ENCODE measurements at places on chromosomes 2 and 18. TPM values are rescaled to one million over a fixed set of nuclear protein-coding genes. Genes with fewer than 3 reads are reported as not detected.

GRCh38 chr2:14942987-14943386 lies 310.5 kb downstream of the LRATD1 start:
- H3K4me3 ChIP-seq = no peak overlapping the region
- peak; percentile 8 for DNase-seq
- no peak overlapping the region for H3K27ac ChIP-seq
- H3K36me3 ChIP-seq = no peaks in the 10 kb centered on the region

- H3K4me1 ChIP-seq = no peaks in the 10 kb centered on the region
- H3K27me3 ChIP-seq = no peaks in the 10 kb centered on the region
- H3K4me3 ChIP-seq = no peak overlapping the region
- no peaks in the 10 kb centered on the region for H3K36me3 ChIP-seq
- DNase-seq = no peak
- H3K27ac ChIP-seq = no peak overlapping the region
Measured at GRCh38 chr2:189648846-189649509, 12.3 kb upstream of the ASNSD1 start.

DNA sequence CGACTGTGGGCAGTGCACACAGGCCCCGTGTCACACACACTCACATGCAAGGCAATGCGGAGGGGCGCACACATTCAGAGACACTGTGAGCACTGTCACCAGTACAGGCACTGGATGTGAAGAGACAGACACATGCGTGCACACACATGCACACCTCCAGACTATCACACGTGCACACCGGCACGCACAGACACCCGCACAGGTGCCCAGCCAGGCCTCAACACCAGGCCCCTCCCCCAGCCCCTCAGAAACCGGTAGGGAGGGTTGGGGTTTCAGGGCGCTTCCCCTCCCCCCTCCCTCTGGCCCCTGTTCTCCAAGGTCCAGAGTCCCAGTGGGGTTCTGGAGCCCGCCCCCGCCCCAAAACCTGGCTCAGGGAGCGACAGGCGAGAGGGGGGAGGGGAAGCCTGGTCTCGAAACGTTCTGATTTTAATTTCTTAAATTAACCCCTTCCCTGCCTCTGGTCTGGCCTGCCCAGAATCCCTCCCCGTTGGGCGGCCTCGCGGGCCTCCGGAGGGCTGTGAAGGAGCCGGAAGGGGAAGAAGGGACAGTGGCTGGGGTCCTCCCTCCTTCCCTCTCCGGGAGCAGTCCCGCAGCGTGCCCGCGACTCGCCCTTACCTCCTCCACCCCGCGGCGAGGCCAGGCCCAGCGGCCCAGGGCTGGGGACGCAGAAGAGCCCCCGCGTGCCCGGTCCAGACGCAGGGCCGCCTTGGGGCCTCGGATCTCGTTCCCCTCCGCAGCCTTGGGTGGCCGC lies 558 bp downstream of the FBXO41 start:
- H3K27ac ChIP-seq = no peak overlapping the region
- DNase-seq = no peak
- no peaks in the 10 kb centered on the region for H3K27me3 ChIP-seq

DNA sequence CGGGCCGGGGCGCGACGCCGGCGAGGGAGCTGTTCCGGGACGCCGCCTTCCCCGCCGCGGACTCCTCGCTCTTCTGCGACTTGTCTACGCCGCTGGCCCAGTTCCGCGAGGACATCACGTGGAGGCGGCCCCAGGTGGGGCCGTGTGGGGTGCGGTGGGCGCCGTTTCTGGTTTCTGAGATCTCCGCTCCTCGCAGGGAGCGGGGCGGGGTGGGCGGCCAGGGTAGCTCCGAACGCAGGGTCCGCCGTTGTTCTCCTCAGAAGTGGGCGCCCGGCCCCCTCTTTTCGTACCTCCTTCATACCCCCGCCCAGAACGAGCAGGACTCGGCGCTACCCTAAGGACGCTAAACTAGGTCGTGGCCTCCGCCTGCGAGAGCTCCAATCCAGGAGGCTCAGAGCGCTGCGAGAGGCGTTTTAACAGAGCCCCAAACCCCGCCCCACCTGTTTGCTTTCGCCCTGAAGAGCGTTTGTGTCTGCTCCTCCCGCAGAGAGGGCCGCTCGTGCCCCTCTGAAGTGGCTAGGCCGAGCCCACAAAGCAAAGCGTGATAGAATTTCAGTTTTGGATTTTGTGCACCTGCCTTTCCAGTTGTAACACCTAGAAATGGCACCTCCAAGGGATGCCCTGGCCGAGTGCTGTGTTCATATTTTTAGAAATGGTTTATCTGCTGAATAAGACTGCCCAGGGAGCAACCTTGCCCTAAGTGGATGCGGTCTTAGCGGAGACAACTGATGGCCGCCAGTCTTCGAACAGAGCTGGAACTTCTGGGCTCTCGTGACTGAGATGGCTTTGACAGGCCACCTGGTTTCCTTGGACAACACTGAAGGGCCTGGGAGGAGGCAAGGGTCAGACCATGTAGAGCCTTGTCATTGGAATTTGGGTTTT lies 626 bp downstream of the CAPN10 start:
- H3K27ac ChIP-seq = peak overlapping the region; percentile 92
- no peak for DNase-seq
- H3K27me3 ChIP-seq = no peaks in the 10 kb centered on the region
- H3K4me1 ChIP-seq = peaks cover 58% of the 10 kb centered on the region
- peaks cover 9% of the 10 kb centered on the region for H3K36me3 ChIP-seq

DNA sequence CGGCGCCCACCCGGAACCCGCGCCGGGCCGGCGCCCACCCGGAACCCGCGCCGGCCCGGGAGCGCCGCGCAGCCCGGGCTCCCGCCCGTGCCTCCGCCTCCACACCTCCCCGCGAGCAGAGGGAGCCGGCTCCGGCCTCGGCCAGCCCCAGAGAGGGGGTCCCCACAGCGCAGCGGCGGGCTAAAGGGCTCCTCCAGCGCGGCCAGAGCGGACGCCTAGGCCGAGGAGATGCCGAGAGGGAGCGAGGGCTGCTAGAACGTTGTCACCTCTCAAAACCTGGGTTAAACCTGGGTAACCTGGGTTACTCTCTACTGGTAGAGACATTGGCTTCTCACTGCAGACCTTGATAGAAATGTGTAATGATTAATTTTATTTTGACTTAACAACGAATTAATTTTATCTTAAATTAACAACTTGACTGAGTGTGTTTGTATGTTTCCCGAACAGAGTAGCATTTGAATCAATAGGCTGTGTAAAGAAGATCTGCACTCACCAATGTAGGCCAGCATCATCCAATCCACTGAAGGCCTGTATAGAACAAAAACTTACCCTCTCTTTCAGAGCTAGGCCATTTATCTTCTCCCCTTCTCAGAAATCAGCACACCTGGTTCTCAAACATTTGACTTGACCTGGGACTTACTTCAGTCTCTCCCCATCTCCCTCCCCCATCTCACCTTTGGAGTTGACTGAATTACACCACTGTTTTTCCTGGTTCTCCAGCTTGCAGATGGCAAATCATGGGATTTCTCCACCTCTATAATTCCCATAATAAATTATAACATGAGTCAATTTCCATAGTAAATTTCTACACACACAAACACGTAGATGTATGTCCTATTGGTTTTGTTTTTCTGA lies 242.7 kb downstream of the ASXL3 start:
- no peaks in the 10 kb centered on the region for H3K4me1 ChIP-seq
- H3K36me3 ChIP-seq = no peaks in the 10 kb centered on the region
- peak overlapping the region; percentile 36 for H3K4me3 ChIP-seq
- DNase-seq = no peak

DNA sequence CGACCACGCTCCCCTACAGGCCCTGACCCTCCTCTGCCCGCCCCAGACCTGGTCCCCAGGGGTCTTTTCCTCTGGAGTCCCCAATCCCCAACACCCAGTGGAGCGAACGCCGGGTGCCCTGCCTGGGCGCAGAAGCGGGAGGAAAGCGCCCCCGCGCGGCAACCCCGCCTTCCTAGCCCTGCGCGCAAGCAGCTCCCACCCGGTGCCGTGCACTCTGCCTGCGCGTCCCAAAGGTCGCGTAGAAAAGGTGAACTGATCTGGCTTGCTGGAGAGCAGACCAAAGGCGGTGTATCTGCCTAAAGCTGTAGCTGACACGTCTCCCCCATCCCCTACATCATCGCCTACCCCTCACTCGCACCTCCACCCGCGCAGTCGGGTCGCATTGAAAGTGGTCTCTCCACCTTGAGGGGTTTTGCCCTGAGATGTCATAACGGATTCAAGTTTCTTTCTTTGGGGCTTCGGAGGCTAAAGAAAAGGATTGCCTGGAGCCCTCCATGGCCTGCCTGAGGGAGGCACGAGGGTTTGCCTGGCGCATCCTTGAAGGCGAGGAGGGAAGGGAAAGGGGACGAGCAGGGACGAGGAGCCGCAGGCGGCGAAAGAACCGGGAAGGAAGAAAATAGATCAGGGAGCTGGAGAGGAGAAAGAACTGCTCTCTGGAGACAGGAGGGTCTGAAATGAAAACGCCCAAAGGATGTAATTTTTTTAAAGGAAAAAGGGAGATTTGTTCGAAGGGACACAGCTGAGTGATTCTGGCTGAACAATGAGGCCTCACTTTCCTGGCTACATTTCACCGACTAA lies 5.8 kb downstream of the GAD1 start:
- no peak overlapping the region for H3K27ac ChIP-seq
- H3K36me3 ChIP-seq = no peaks in the 10 kb centered on the region
- peak overlapping the region; percentile 42 for H3K4me3 ChIP-seq
- peaks cover 60% of the 10 kb centered on the region for H3K4me1 ChIP-seq

- DNase-seq = peak; percentile 50
- H3K27ac ChIP-seq = peak overlapping the region; percentile 75
- H3K4me1 ChIP-seq = no peaks in the 10 kb centered on the region
- no peak overlapping the region for H3K4me3 ChIP-seq
- H3K27me3 ChIP-seq = no peaks in the 10 kb centered on the region
Measured at GRCh38 chr18:23964282-23965238, 50.0 kb upstream of the TTC39C start.

DNA sequence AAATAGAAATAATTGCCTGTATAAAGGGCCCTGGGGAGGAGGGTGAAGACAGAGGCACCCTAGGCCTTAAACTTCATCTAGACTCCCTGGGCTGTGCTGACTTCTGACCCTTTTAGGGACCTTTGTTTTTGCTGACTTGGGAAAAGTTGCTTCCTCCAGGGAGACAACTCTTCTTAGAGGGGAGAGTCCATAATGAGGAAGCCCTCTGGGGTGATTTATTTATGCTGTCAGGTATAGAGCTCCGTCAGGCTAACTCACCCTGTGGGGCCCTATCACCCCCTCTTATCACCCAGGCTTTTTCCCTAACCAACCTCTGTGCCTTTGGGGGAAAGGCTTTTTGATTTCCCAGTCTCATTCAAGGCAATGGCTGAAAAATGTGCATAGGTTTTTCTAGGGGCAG lies 8.1 kb downstream of the ONECUT2 start:
- H3K4me1 ChIP-seq = peaks cover 35% of the 10 kb centered on the region
- DNase-seq = peak; percentile 78
- peaks cover 100% of the 10 kb centered on the region for H3K27me3 ChIP-seq
- no peak overlapping the region for H3K4me3 ChIP-seq
- H3K27ac ChIP-seq = no peak overlapping the region

GRCh38 chr18:30328839-30329238 lies 713.7 kb downstream of the DSC3 start:
- DNase-seq = no peak
- H3K27me3 ChIP-seq = no peaks in the 10 kb centered on the region
- H3K36me3 ChIP-seq = no peaks in the 10 kb centered on the region

GRCh38 chr2:31038385-31038784 lies 99.9 kb downstream of the GALNT14 start:
- no peaks in the 10 kb centered on the region for H3K36me3 ChIP-seq
- no peak overlapping the region for H3K27ac ChIP-seq
- H3K4me1 ChIP-seq = no peaks in the 10 kb centered on the region
- no peak for DNase-seq
- H3K4me3 ChIP-seq = no peak overlapping the region
- H3K27me3 ChIP-seq = no peaks in the 10 kb centered on the region

DNA sequence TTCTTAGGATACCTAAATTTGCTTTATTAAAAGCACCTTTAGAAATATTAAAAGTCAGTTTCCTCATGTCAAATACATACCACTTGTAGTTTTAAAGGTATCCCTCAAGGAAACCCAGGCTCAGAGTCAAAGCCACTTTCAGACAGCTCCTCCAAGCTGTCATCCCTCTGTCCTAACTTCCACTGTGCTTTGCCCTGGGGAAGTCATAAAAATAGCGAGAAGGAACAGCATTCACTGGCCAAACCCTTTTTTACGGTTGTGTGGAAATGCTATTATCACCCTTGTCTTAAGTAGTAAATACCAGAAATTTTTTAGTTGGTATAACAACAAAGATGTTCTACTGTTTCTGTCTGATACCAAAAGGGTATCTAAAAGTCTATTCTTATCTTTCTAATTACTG lies 680.5 kb downstream of the ZEB2 start:
- no peaks in the 10 kb centered on the region for H3K36me3 ChIP-seq
- H3K4me3 ChIP-seq = no peak overlapping the region
- no peaks in the 10 kb centered on the region for H3K4me1 ChIP-seq
- H3K27me3 ChIP-seq = no peaks in the 10 kb centered on the region
- DNase-seq = no peak

DNA sequence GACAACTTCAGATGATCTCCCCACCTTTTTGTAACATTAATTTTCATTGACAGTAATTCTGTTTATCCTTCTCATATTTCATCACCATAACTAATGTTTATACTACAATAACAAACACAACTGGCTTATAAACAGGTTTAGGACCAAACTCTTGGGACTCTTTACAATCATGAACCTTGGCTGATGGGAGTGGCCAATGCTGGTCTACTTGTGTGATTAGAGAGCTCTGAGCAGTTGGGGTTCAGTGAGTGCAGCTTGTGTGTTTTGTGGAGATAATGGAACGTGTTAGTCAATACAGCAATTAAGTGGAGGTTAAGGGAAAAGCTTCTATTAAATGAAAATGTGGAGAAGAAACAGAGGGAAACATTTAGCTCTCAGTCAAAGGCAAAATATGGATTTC lies 207.1 kb downstream of the SPAG16 start:
- DNase-seq = no peak
- no peaks in the 10 kb centered on the region for H3K36me3 ChIP-seq
- H3K27ac ChIP-seq = no peak overlapping the region
- H3K27me3 ChIP-seq = no peaks in the 10 kb centered on the region
- no peaks in the 10 kb centered on the region for H3K4me1 ChIP-seq
- H3K4me3 ChIP-seq = no peak overlapping the region

DNA sequence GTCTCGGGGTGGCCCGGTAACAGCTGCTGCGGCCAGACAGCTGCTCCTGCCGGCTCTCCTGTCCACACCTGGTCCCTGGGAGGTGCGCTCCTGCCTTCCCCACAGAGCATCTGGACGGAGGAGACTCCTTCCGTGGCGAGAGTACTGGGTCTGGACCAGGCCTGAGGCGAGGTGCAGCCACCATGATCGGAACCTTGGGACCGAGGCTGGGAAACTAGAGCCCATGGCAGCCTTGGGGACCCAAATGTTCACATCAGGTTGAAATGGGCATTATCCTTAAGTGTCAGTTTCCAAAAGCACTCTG lies 628 bp downstream of the GIGYF2 start:
- peak overlapping the region; percentile 97 for H3K27ac ChIP-seq
- no peaks in the 10 kb centered on the region for H3K36me3 ChIP-seq
- peak overlapping the region; percentile 96 for H3K4me3 ChIP-seq
- H3K27me3 ChIP-seq = no peaks in the 10 kb centered on the region

GRCh38 chr2:175025946-175026345 lies 20.8 kb upstream of the CHN1 start:
- H3K4me1 ChIP-seq = peaks cover 12% of the 10 kb centered on the region
- DNase-seq = no peak
- no peak overlapping the region for H3K27ac ChIP-seq
- H3K4me3 ChIP-seq = no peak overlapping the region
- no peaks in the 10 kb centered on the region for H3K27me3 ChIP-seq

The CHRNA1 gene
- total RNA-seq = not detected

The AQP12A gene
- not detected for total RNA-seq

The FOXI3 gene
- not detected for total RNA-seq

The PROC gene
- total RNA-seq = not detected

The VSNL1 gene
- total RNA-seq = 0.17 TPM

The DHRS9 gene
- total RNA-seq = 0.99 TPM

The TIMM21 gene
- 45.3 TPM for total RNA-seq

All from esophagus muscularis mucosa (tissue), 4 donors.